ENCODE measurements at places on chromosomes 4 and X.

DNA sequence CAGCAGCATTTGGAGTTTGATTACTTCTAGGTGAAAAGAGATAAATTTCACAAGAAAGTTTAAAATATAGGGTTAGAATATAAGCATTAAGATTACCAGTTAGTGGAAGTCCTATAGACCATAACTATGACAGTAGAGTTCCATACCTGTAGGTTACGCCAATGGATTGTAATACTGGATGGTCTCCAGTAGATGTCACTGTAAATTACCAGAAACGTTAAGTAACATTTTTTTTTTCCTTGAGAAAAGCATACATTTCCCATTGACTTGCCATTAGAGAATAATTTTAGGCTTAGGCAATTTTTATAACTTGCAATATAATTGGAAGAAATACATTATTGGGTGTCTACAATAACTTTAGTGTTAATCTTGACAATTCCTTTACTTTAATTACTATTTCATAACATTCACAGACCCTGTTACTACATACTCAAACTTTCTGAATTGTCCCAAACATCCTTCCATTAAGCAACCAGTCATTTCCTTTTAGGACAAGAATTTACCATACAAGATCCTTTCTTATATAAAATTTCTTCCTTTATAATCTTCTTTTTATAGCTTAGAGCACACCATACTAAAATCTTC, 304.1 kb upstream of the TECRL start:
- DNase-seq, result peak; percentile 13

GRCh38 chrX:17372052-17372451, 2.9 kb upstream of the NHS start:
- DNase-seq, result no peak

DNA sequence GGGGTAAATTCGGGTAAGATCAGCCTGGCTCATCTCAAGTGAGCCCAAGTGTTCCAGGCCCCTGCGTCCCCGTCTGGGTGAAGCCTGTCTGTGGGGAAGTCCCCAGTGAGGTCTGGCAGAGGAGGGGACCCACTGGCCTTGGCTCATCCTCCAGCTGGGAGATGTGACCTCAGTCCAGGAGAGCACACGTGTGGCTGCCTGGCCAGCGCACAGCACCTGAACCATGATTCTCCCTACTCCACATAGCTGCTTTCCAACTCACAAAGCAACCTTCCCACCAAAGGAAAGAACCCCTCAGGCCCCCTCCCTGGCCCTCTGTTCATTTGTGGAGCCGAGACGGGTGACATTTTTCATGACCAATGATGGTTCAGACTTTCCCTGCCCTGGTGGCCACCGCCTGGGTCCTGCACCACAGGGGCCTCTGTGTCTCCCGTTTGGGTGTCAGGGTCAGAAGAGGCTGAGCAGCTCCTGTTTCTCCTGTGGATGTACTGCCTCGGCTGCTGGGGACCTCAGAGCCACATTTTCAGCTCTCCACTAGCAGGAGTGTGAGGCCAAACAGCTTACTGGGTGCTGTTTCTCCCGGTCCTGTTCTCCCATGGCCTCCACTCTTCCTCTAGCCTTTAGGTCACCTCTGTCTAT, 111.4 kb downstream of the CPZ start:
- no peak for DNase-seq

GRCh38 chr4:184163813-184164212, 53.9 kb downstream of the ENPP6 start:
- DNase-seq, result peak; percentile 39

- peak; percentile 76 for DNase-seq
Measured at GRCh38 chr4:95232358-95233156, 316.2 kb downstream of the UNC5C start.

- peak; percentile 55 for DNase-seq
Measured at GRCh38 chr4:40046311-40046980, 10.2 kb upstream of the N4BP2 start.

DNA sequence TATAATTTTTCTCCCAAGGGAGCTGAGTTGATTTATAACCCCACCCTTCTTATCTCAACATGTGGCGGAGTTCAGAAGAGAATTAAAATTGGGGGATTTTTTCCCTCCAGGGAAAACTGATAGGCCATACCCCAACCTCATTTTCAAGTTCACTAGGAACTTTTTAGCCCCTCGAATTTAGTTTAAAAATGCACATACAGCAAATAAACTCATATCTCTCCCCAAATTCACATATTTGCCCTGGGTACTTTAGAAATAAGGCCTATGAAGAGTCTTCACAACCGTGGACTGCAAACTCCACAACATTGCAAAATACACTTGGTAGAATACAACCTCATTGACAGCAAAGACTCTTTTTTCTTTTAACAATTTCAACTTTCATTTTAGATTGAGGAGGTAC, 206.7 kb upstream of the LEF1 start:
- no peak for DNase-seq

GRCh38 chr4:28772066-28772465, 1911.4 kb downstream of the STIM2 start:
- no peak for DNase-seq

GRCh38 chrX:20361890-20362262, 95.2 kb upstream of the RPS6KA3 start:
- no peak for DNase-seq
